A549 (cell line): ENCODE measurements at places on chromosomes 6 and 20.

DNA sequence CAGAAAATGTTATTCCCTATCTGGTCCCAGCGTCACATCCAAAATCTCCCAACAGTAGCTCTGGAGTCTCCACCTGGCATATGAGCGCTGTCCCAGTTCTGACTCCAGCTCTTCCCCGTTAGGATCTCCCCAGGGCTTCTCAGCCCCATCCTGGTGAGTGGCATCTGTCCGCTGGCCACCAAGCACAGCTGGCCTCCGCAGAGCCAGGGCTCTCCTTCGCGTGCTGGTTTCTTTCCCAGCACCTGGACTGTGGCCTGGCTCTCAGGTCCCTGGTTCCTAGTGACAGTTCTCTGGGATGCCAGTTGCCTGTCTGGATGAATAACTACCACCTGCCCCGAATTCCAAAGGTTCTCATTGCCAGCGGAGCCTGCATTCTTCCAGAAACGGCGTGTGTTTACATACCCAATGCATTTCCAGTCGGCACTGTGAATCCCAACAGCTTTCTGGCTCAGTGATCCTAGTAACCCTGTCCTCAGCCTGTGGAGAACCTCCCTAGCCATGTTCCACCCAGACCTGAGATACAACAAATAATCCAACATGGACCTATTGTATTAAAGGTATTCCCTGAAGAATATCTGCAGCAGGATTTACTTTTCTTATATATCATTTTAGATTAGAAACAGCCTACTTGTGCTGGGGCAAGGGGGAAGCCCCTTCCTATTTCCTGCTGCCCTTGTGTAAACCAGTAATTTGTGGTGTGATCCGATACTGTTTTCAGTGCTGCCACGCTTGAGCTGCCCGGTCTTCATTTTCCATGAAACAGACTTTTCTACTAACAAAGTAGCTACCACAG is 69.9 kb upstream of the PDE10A start:
- DNase-seq = no peak

GRCh38 chr6:131917763-131918649 is 33.2 kb downstream of the CCN2 start:
- DNase-seq = no peak

DNA sequence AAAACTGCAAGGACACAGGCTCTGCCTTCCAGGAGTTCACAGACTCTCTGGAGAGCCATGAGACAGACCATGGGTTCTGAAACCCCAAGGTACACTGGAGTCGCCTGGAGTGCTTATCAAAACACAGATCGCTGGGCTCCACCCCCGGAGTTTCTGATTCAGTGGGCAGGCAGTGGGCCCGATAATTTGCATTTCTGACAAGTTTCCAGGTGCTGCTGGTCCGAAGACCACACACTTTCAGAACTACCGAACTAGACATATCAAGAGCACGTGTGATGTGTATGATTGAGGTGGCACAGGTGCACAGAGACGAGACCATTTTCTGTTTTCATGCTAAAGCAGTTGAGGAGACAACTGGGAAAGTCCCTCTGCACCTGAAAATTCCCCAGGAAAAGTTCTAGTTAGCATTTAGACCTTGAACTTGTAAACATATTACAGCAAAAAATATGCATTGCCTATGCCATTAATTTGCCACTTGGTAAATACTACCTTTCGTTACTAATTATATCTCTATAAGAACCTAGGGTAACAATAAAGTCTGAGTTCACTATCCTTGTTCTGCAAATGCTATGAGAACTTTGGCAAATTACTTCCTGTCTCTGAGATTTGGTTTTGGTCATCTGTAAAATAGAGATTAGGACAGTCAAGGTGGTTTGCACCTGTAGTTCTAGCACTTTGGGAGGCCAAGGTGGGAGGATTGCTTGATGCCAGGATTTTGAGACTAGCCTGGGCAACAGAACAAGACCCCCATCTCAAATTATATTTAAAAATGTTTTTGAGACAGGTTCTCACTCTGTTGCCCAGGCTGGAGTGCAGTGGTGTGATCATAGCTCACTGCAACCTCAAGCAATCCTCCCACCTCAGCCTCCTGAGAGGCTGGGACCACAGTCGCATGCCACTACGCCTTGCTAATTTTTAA is 14.3 kb upstream of the PIM1 start:
- no peak for DNase-seq

DNA sequence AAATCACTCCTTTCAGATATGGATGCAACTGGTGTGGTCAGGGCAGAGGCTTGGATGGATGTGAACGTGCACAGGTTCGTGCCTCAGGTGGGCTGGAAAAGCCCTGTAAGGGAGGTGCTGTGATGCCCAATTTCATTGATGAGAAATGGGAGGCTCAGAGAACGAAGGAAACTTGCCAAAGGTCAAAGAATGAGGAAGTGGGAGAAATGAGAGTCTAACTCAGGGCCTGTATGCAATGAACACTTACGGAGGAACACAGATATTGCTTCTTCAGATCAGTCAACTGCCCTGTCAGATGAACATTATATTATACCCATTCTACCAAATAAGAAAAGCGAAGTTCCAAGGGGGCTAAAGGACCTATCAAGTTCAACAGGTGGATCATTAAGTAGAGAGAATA is 134.7 kb downstream of the RCAN2 start:
- no peak for DNase-seq

DNA sequence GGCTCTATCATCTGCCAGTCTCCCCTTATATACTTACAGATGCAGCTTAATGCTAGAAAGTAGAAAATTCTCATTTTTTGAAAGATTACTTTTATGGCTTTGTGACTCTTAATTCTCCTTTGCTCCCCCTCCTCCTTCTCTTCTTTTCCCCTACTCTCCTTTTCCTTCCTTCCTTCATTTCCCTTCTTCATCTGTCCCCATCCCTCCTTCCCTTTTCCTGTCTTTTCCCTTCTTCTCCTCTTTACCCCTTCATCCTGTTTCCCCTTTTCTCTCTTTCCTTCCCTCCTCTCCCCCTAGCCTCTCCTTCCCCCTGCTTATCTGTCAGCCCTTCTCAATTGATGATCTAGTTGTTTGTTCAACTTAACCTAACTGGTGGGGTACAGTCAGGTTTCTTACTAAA is 71.5 kb downstream of the PPP1R14C start:
- DNase-seq = no peak

DNA sequence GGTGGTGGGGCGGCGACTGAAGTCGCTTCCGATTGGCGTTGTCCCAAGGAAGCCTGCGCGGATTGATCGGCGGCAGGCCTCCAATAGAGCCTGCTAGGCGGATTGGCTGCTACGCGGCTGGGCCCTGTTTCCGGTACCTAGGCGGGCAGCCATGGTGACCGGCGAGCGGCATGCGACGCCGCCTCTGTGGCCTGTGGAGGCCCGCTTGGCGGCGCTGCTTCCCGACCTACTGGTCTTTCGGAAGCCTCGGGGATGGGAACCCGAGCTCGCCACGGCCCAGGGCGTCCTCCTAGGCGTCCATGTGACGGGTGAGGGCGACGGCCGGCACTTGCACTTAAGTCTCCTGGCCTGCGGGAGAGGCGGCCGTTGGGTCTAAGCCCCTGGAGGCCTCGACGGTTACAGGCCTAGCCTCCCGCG is 28.1 kb downstream of the NFYA start:
- DNase-seq = no peak
